Naive B cell (primary cell): ENCODE measurements at places on chromosomes 5 and 9.

GRCh38 chr9:131667576-131667975, 72.3 kb downstream of the RAPGEF1 start:
- DNase-seq = no peak

- no peak for DNase-seq
Measured at GRCh38 chr5:136210259-136210658, 17.3 kb upstream of the SMIM32 start.

DNA sequence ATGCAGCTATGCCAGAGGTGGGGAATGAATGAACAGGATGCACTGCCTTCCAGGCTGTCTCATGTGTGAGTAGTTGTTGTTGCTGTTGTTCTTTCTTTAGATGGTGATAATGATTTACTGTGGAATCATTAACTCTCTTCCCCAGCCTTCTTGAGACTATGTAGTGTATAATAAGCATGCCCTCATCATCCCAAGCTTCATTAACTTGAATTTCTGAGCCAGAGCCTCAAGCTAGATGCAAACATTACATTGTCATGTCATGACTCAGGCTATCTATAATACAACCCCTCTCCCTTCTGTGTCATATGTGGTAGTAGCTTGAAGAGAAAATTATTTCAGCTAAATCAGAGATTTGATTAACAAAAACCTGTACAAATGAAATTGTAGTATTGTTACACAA, 10.0 kb upstream of the ADAMTSL1 start:
- DNase-seq = no peak

GRCh38 chr9:13163946-13164345, 115.5 kb downstream of the MPDZ start:
- no peak for DNase-seq
